Right renal cortex interstitium (tissue), 3 donors: ENCODE measurements at places on chromosomes 1 and 21. TPM values are rescaled to one million over a fixed set of nuclear protein-coding genes. Genes with fewer than 3 reads are reported as not detected.

DNA sequence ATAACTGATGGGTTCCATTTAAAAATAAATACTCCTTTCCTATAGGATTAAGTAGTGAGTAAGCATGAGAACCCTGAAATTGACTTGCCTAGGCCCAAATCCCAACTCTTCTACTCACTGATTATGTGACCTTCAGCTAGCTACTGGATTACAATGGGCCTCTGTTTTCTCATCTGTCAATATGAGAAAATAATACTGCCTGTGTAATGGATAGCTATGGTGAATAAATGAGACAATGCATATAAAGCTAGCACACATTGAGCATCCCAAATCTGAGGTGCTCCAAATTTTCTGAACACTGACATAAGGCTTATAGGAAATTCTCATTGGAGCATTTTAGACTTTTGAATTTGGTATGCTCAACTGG, 5.3 kb upstream of the LRRC8C start:
- DNase-seq, result no peak

DNA sequence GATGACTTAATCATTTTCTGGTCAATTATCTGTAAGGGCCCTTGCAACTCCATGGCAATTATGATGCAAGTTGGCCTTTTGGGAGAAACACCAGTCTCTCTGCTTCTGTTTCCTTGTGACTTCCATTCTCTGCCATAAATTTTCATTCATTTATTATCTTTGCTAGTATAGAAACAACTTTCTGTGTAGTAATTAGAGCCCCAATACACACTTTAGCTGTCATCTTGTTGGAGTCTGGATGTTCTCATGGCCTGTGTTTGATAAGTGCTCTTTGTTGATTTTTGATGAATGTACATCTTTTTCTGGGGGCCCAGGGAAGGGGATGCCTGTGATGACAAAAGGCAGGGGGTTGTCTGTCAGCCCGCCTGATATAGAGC, 22.4 kb downstream of the PROX1 start:
- DNase-seq, result no peak

- DNase-seq, result no peak
Measured at GRCh38 chr1:85850238-85850637, 142.0 kb upstream of the ZNHIT6 start.

GRCh38 chr1:160459056-160459455, 58.7 kb downstream of the VANGL2 start:
- no peak for DNase-seq

DNA sequence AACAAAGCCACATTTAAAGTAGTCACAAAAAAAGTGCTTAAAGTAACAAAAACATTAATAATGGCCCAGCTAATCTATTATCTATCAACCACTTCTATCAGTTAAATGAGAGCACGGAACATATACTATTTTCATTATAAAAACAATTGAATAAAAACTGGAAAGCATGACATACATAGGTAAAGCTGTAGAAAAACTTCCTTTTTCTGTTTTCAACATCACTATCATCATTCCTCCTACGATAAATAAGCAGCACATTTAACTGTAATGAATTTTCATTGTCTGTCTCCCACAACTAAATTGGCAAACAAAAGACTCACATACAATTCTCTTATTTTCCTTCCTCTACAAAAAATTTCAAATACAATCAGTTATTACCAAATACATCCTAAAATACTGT, 96.4 kb upstream of the DPH5 start:
- no peak for DNase-seq

DNA sequence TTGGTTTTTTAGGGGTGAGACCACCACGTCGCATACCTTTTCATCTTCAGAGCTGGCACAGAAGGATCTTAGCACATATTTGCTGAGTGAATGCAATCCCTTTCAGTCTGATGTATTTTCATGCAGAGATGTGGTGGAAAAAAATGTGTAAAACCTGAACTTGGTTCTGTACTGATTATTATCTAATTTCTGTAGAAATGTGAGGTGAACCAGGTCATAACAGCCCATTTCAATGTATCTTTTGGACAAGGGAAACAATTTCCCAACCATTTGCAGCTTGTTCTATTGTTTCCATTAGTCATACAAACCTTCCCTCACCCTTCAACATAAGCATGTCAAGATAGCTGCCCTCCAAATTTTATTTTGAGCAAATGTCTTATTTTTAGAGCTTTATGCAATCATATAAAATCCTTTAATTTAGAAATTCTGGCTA, 46.8 kb upstream of the RUNX1 start:
- DNase-seq, result no peak

- no peak for DNase-seq
Measured at GRCh38 chr21:40165773-40166070, 298.5 kb downstream of the PCP4 start.

- DNase-seq, result no peak
Measured at GRCh38 chr21:42905195-42905594, 12.1 kb downstream of the NDUFV3 start.

DNA sequence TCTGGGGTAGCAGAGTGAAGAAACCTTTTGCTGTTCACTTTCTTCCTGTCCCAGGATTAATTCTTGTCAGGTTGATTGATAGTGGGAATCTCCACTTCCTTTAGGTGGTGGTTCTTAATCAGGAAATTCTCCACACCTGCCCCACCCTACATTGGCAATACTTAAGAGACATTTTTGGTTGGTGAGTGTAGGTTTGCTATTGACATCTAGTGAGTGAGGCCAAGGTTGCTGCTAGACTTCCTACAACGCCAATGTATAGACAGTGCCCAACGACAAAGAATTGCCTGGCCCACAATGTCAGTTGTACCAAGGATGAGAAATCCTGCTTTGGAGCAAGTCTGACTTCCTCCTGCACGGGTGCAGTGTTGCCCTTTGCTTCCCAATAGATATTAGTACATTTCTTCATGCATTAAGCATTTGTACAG, 38.5 kb downstream of the MAP3K7CL start:
- DNase-seq, result no peak

Gene TNFRSF18
- not detected for polyA plus RNA-seq

Gene DONSON
- polyA plus RNA-seq, result 32.5 TPM

Gene NEK7
- polyA plus RNA-seq, result 52.6 TPM

Gene SPRR4
- not detected for polyA plus RNA-seq

Gene PAPPA2
- polyA plus RNA-seq, result 65.1 TPM
